ENCODE measurements at places on chromosomes 16 and 17.

GRCh38 chr16:66741169-66741900 is 10.1 kb downstream of the DYNC1LI2 start:
- no peak for DNase-seq

DNA sequence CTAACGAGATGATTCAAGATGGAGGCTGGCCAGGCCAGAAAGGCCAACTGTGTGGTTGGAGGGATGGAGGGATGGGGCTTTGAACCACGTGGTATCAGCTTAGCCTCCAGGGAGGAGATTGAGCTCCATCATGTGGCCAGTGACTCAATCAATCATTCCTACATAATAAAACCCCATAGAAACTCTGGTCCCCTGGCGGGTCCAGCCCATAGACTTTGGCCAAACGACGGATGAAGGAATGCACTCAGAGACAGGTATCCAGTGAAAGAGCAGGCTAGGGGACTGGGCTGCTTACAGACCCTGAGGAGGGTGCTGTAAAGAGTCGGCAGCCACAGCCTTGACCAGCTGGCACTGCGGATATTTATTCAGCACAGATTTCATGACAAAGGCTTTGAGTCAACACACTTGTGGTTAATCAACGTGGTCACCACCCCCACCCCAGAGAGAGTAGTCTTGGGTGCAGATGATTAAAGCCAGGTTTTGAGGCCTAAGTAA is 308.7 kb upstream of the TNRC6C start:
- no peak for DNase-seq

DNA sequence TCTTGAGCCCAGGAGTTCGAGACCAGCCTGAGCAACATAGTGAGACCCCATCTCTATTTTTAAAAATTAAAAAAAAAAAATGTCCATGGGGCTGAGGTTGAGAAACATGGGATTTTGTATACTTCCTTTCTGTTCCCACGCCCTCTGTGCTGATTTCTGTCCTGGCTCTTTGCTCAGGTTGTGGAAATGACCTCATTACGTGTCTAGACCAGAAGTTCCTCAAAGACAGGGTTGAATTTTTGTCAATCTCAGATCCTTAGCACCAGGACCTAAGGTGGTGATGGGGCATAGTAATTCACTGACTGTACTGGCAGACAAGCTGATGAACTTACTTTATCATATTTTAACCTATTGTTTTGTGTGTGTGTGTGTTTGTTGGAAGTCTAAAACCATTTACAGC is 11.2 kb upstream of the HNF1B start:
- no peak for DNase-seq

GRCh38 chr17:50508573-50509460 is 578 bp downstream of the MYCBPAP start:
- DNase-seq: no peak

- DNase-seq: no peak
Measured at GRCh38 chr17:9645851-9646545, 681 bp downstream of the USP43 start.

GRCh38 chr17:42312285-42313130 is 24.2 kb downstream of the STAT5A start:
- peak; percentile 58 for DNase-seq

DNA sequence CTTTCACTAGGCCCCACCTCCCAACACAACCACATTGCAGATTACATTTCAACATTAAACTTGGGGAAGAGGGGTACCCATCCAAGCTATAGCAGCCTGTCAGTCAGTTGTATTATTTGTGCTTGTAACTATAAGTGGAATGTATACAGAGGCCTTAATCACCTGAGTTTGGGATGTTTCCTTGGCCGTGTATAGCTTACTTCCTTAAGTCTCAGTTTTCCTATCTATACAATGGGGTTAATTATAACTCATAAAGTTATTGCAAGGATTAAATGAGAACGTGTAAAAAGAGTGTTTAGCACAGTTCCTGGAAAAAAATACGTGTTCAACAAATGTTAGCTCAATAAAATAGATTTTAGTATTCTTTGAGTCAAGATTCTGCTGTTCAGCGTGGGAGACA is 165.5 kb upstream of the FAM20A start:
- DNase-seq: no peak

- no peak for DNase-seq
Measured at GRCh38 chr17:69714669-69715068, 300.2 kb downstream of the MAP2K6 start.

DNA sequence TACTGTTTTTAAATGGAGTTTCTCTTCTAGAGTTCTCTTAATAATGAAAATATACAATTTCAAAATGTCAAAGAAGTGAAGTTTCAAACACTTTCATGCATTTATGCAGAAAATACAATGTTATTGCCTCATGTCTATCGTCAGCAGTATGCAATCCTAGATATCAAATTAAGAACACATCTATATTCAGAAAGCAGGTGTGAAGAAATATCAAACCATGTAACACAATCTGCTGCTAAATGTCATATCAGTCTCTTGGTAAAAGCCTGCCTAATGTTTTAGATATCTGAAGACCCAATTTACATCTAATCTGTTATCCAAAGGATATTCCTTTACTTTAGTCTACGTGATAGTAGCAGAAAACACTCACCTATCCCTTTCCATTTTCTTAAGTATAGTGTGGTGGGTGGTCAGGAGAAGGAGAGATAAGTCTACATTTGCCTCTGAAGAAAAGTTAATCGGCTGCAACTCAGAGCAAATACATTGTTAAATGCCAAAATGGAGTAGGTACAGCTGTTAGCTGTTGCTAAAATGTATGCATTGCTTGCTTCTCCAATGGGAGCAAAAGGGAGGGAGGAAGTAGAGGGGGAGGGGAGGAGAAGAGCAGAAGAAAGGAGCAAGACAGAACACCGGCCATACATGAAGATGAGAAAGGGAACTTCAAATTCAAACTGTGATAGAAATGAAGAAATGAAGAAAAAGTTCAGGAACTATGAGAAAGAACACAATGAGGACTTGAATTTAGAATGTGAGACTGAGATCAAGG is 64.9 kb downstream of the ITFG1 start:
- no peak for DNase-seq

DNA sequence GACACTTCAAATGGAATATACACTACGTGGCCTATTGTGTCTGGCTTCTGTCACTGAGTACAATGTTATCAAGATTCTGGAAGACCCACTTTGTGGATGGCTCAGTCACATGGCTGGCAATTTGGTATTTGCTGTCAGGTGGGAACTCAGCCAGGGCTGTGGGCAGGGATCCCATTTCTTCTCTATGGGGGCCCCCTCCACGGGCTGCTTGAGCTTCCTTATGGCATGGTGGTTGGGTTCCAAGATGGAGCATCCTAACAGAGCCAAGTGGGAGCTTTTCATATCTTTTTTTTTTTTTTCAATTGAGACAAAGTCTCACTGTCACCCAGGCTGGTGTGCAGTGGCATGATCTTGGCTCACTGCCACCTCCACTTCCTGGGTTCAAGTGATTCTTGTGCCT is 18.0 kb upstream of the CEP20 start:
- DNase-seq: no peak

GRCh38 chr17:2232244-2232638 is 71.3 kb downstream of the SMG6 start:
- no peak for DNase-seq

- no peak for DNase-seq
Measured at GRCh38 chr16:87322360-87322759, 5.2 kb upstream of the C16orf95 start.

GRCh38 chr16:73385696-73386095 is 337.8 kb upstream of the ZFHX3 start:
- DNase-seq: no peak

GRCh38 chr17:75508931-75509361 is 6.4 kb downstream of the CASKIN2 start:
- DNase-seq: no peak

DNA sequence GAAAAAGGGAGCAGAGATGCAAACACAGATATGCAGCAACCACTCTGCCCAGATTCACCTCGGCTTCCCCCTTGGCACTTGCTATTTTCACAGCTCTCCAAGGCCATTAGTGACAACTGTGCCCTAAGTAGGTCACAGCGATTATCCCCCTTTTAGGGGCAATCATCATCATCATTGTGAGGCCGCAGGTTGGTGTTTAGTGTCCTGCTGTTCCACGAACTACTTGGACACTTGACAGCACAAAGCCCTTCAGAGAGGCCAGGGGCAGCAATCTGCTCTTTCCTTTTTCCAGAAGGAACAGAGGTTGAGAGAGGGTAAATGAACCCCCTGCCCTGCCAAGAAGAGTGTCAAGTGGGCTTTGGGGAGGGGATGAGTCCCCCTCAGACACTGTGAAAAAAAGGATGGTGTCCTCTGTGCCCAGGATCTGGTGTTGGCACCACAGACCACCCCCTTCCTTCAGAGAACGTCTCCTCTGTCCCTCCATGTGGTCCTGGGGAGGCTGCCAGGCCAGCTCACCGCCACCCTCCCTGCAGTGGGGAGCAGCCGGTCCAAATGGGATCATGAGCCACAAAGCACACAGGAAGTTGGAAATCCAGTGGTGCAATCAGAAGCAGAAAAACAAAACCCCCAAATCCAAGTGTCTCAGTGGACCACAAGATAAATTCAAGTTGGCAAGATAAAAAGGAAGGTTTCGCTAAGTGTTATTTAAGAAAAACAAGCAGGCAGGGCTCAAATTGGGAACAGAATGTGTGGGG is 78.4 kb upstream of the MED9 start:
- no peak for DNase-seq

GRCh38 chr17:40349895-40350688 is 14.4 kb downstream of the GJD3 start:
- DNase-seq: no peak

DNA sequence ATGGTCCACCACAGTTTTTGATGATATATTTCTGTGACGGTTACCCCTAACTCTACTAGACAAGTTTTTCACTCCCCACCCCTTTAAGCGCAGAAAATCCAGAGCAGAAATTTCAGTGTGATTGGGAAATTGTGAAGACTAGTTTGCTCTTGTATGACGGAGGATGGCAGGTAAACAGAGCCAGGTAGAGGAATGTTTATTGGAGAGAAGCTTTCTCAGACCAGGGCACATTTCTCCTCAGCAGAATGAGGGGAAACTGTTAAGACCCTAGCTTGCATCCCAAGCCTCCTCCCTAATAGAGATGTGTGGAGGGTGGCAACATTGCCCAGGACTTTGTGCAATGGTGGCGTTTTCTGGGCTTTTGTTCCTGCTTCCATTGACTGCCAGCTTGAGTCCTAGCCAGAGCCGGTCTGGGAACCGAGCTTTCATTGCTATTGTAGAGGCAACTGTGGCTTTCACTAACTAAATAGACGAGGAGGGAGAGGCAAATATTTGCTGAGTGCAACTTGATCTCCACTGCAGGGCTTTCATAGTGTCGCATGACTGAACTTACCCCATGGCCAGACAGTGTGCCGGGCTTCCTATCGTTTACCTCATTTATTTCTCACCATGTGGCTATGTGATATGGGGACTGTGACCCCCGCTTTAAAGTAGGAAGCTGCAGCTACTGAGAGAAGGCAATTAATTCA is 159.6 kb upstream of the MPHOSPH6 start:
- no peak for DNase-seq

GRCh38 chr17:14739656-14740431 is 439.0 kb downstream of the HS3ST3B1 start:
- no peak for DNase-seq

DNA sequence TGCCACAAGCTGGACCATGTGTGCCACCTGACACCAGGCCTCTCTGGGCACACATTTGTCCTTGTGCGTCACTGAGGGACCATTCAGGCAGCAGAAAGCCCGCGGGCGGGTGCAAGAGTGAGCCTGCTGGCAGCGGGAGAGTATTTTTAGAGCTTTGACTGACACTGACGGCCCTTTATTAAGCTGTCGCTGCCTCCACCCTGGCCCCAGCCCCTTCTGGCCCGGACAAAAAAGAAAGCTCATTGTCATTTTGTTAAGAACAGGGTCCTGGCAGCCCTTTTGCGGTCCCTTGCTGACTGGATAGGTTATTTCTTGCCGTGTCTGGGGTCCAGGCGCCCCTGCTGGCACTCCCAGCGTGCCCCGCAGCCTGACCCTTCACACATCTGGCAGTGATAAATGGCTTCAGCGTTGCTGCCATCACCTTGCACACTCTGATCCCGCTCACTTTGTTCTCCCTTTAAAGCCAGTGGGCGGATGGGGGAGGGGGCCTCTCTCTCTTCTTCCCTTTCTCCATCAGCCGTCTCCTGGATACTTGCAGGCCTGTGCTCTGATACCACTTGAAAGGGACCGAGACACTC is 78.4 kb upstream of the NKD1 start:
- DNase-seq: no peak

GRCh38 chr17:37019741-37020129 is 71.0 kb downstream of the AATF start:
- DNase-seq: no peak

DNA sequence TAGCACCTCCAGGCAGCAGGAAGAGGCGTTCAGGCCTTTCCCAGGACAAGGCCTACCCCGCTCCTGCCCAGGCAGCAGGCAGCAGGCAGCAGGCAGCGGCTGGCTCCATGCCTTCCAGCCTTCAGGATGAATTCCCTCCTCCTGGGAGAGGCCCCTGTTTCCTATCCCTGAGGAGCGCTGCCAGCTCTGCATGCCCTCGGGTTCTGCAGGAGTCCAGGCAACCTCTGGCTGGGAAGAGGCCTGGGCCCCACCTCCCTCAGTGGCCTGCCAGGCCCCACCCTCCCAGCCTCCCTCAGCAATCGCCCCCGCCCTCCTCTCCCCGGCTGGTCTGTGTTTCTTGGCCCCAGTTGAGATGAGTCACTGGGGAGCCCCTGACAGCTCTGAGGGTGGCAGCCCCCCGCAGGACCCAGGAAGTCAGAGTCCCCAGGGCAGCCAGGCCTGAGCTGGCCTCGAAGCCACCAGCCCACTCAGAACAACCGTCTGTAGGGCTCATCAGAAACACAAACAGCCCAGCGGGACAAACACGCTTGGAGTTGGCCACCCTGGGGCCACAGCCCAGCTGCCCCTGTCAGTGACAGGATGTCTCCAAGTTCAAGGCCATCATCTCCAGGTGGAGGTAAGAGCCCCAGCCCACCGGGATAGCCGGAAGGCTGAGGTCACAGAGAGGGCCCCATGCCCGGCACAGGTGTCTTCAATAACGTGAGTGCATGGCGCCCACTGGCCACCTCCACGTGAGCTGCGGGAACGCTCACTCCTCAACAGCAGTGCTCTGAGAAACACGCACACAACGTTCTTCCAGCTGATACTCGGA is 39.5 kb upstream of the CIBAR2 start:
- no peak for DNase-seq

DNA sequence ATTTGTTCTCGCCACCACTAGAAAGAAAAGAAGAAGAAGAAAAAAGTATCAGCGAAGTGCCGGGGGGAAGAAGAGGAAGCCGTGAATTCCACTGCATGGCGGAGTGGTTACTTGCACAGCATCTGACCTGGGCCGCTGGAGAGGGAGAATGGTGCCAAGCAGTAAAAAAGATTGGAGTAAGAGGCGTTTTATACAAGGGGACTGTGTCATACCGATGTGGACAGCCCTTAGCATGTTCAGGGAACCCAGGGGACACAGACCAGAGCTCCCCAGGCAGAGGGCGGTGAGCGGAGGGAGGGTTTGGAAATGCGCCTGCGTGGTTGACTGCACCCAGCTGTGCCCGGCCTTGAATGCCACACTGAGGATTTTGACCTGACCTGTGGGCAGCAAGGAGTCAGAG is 52.8 kb downstream of the PLXDC1 start:
- DNase-seq: no peak
